Hematopoietic multipotent progenitor cell treated with erythropoietin and hydrocortisone succinate and interleukin-3 and kit ligand, for 4 days (in vitro differentiated cells): ENCODE measurements at places on chromosomes 12 and 14.

- peak; percentile 50 for DNase-seq
Measured at GRCh38 chr12:123937707-123938591, 34.7 kb downstream of the CCDC92 start.

GRCh38 chr14:37466623-37467088 lies 128.4 kb downstream of the FOXA1 start:
- no peak for DNase-seq

GRCh38 chr14:96051231-96051630 lies 12.1 kb downstream of the C14orf132 start:
- no peak for DNase-seq

DNA sequence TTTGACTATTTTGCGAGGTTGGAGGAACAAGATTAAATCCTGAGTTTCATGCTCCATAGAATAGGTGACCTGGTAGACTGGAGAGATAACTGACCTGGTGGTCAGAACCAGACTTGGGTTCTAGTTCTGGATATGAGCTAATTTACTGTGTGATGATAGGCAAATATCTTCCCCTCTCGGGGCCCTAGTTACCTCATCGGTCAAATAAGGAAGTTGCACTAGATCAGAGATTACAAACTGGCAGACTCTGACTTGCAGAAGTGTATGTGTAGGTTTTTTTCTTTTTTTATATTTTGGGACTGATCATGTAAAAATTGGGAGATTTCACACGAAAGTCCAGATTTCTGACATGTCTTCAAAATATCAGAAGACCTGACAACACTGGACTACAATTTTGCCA lies 37.0 kb downstream of the RPH3A start:
- peak; percentile 69 for DNase-seq

- DNase-seq, result no peak
Measured at GRCh38 chr12:69701826-69702225, 2.7 kb upstream of the BEST3 start.

- no peak for DNase-seq
Measured at GRCh38 chr14:52063052-52063462, 5.8 kb downstream of the NID2 start.

GRCh38 chr14:104865081-104865630 lies at the start of gene CEP170B:
Gene CEP170B (plus strand): TSS chr14:104865268. CDS start chr14:104868451, 3,183 bp downstream.
- DNase-seq, result peak; percentile 50

GRCh38 chr14:96286251-96286650 lies 30.2 kb downstream of the BDKRB1 start:
- no peak for DNase-seq

- DNase-seq, result no peak
Measured at GRCh38 chr12:113088971-113089756, 32.6 kb downstream of the DTX1 start.

DNA sequence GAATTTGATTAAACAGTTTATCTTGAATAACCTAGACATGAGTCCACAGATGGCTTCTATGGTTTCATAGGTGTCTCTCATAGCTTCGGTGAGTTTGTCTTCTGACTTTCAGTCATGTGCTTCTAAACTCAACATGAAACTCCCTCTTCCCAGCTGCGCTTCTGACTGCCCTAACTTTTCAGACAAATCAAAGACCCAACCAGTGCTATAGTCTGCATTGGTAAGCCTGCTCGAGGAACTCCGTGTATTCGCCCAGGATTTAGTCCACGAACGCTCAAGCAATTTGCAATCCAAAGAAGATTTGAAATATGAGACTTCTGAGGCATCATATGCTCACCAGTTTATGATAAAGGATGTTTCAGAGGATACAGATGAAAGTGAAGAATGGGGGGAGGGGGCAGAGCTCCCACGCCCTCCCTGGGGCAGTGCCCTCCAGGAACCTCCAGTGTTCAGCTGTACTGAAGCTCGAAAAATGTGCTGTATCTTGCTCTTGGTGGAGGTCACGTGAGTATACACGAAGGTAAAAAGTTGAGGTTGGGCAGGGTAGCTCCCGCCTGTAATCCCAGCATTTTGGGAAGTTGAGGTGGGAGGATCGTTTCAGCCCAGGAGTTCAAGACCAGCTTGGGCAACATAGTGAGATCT lies 5.2 kb upstream of the RILPL2 start:
- DNase-seq, result no peak

DNA sequence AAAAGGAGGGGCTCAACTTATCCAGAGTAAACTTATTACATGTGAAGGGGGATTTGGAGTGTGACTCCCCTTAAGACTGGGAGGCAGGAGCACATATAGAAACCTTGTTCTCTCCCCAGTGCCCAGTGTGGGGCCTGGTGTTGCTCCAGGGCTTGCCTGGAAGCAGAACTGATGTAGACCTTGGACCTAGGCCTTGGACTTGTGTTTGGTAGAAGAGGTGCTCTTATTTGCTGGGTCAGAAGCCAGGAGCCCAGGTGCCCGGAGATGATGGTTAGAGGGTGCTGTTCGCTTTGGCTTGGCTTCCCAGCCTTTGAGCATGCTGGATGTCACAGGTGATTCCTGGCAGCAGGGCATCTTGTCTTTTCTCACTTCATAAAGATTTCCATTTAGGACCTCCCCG lies 110.4 kb downstream of the SMOC1 start:
- DNase-seq, result no peak

DNA sequence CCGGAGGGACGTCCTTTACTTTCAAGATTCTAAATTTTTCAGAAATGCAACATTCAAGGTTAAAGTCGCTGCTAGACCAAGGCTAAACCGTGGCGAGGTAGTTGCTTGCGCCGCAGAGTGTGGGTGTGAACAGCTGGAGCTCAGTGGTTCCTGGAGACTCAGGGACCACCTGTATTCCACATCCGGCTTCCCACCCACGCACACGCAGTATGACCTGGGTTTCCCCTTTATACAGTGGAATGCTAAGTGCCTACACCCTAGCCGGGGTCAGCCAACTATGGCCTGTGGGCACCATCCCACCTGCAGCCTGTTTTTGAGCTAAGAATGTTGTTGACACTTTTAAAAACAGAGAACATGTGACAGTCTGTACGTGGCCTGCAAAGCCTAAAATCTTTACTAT lies 42.9 kb upstream of the TESC start:
- no peak for DNase-seq

DNA sequence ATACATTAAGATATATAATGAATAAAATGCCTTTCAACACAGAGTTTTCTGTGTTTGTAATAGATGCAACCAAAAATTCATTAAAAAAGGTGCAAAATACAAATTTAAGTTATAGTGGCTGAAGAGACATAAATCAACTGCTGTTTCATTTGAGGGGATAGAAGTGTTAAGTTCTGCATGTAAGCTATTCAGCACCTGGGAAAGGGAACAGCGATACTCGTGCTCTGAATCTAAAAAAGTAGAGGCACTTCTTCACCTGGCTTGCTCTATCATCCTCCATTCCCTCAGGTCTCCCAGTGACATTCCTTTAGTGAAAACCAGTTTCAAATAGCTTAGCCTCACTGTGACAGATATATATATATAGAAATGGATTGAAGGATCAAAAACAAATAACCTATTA lies 222.6 kb downstream of the ACSS3 start:
- DNase-seq, result no peak

- no peak for DNase-seq
Measured at GRCh38 chr14:22539831-22540230, 49.2 kb downstream of the DAD1 start.

- peak; percentile 13 for DNase-seq
Measured at GRCh38 chr12:29768372-29768771, 15.4 kb downstream of the TMTC1 start.

DNA sequence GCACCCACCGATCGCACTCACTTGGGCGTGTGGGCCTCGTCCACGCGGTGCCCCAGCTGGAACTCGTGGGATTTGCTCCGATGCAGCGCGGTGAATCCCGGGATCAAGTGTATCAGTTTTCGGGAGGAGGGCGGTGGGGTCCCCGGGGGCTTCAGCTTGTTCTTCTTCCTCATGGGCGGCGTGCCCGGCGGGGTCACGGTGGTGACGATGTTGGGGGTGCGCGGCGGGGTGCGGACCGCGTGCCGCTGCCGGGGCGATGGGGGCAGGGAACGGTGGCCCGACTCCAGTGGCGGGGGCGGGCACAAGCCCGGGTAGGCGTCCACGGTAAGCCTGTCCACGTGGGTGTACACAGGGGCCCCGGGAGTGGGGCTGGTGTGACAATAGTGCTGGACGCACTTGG lies 207.8 kb downstream of the KSR2 start:
- DNase-seq, result no peak

GRCh38 chr12:304805-305204 lies 42.2 kb upstream of the SLC6A13 start:
- DNase-seq, result no peak

- peak; percentile 29 for DNase-seq
Measured at GRCh38 chr14:96564389-96564788, 62.2 kb downstream of the PAPOLA start.
